RWPE2 (cell line): ENCODE measurements at places on chromosomes 3 and 15.

DNA sequence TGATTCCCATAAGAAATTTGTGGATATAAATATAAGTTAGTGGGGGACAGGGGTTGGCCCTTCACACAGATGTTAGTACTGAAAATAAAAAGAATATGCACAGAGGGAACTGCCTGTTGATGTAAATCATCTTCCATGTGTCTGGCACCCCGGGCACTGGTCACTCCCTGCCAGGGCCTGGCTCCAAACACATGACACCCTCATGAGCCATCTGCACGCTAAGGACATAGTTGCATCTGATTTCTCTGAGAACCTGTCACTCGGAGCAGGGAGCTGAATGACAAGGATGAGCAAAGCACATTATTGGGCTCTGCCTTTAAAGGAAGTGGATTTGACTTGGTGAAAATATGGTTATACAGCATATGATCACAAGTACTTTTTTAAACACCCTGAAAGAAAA lies 66.2 kb upstream of the TSC22D2 start:
- no peak for DNase-seq

DNA sequence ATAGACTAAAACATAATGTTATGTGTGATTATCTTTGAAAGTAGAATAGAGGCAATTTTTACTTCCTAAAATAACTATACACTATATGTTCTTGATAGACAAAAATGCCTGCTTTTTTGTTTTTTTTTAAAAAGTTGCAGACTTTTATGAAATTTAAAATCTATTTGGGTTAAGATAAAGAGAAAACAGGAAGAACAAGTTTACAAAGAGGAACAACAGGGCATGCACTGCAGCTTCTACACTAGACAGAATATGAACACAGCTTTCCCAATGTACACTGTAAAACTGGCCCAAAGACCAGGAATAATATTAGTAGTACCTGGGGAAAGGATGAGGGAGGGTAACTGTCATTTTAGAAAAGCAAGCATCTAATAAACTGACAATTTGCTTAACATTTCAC lies 53.7 kb downstream of the NR1I2 start:
- DNase-seq, result no peak

DNA sequence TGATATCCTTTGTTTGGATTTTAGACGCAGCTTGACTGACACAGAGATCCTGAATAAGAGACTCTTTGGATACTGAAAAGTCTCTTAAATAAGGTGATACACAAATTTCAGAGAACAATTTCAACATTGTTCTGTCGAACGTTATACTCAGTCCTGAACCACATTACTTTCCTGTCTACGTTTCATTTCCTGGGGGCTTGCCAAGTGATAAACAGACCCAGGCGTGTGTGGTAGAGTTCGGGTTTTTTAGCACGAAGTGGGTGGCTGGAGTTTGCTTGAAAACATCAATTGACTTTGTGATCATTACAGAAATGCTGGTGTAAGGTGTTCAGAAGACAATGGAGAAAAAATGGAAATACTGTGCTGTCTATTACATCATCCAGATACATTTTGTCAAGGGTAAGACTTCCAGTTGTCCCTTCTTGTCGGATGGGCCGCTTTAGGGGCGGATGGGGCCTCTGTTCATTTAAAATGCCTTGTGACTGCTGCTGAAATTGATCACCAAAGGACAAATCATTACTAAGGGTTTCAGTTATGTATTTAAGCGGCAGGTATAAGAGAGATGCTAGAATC lies at the start of gene CD96:
Gene CD96 (plus strand): TSS at position 287 of the 573 bp plus-strand sequence. CDS start 52 bp downstream, at position 339.
- DNase-seq, result no peak

- no peak for DNase-seq
Measured at GRCh38 chr3:169390271-169390670, 273.2 kb downstream of the MECOM start.

GRCh38 chr3:15982667-15983196 lies 185.0 kb upstream of the ANKRD28 start:
- peak; percentile 90 for DNase-seq

DNA sequence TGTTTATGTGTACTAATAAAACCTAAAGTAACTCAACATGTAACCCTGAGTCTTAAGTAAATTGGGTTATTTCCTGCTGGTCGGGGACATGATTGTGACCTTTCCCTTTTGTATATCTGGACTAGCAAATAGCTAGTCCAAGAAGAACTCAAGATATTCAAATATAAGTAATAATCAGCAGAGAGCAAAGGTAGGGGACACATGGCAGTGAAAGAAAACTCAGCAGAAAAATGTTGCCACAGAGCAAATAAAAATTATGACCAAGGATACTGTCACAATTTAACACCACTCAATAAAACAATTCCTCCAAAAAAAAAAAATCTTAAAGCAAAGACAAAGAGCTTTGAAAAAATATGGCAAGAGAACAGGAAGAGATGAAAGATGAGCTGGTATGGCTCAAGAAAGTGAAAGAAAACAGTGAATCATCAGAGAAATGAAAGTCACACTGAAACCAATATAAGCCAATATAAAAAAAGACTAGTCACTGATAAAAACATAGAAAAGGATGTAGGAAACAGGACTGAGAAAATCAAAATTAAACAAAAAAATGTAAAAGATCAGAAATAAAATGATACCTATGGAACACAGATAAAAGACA lies 43.4 kb downstream of the HLTF start:
- no peak for DNase-seq

GRCh38 chr3:18747383-18747782 lies 322.2 kb upstream of the SATB1 start:
- DNase-seq, result no peak

GRCh38 chr3:112982710-112983109 lies 7.8 kb upstream of the CD200R1 start:
- DNase-seq, result no peak

GRCh38 chr3:188559072-188559429 lies 405.1 kb downstream of the LPP start:
- no peak for DNase-seq

GRCh38 chr3:36444909-36445308 lies 64.6 kb downstream of the STAC start:
- DNase-seq, result no peak

DNA sequence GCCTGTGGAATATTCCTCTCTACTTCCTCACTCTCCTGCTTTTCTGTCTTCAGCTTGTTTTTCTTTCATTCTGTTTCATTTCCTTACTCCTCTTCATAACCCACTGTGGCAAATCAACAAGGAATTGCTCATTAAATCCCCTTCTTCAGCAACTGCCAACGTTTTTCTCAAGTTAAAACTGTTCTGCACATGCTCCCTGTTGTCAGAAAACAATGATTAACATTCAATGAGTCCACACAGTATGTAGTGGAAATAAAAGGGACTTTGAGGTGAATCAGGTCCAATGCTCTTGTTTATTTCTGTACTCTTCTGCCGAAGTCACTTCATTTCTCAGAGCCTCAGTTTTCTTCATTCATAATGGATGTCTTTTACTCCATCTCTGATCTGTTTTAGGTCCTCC lies 11.9 kb upstream of the ROBO2 start:
- no peak for DNase-seq

- no peak for DNase-seq
Measured at GRCh38 chr3:114714957-114715460, 421.2 kb downstream of the TIGIT start.

DNA sequence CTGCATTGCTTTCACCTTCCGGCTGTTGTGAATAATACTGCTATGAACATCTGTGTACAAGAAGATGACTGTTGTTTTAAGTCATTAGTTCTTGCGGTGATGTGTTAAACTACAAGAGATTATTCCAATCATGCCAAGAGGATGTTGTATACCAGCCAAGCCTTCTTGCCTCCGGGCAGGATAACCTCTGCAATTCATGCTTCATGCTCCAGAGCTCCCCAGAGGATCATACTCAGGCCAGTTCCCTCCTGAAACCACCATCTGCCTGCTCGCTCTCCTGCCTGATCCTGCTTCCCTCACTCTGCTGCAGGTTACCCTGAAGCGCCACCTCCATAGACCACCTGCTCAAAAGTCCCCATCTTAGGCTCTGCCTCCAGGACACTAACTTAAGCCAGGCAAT lies 187.1 kb upstream of the PROK2 start:
- no peak for DNase-seq

- DNase-seq, result peak; percentile 70
Measured at GRCh38 chr15:68642491-68642845, 63.7 kb downstream of the CORO2B start.

DNA sequence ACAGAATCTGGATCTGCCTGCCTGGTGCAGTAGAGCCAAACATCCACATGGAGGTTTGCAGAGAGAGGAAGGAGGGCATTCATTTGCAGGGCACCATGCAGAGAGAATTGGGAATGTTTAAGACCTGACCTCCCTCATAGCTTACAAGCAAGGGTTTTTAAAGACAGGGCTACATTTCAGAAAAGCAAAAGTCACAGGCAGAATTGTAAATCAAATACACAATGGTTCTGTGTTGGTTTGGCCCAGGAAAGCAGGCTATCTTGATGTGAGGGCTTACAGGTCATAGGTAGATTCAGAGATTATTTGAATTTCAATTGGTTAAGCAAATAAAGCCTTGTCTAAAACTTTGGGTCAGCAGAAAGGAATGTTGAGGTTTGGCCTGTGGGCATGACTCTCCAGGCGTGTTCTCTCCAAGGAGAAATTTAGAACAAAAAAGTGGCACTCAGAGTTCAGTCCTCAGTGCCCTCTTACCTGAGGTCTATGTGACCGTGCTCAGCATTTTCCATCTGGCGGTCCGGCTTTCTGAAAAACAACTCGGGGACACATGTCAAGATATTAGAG lies 91.5 kb downstream of the CD47 start:
- no peak for DNase-seq

- DNase-seq, result no peak
Measured at GRCh38 chr3:183350164-183350563, 78.3 kb downstream of the MCF2L2 start.

- no peak for DNase-seq
Measured at GRCh38 chr3:85533586-85533985, 574.8 kb downstream of the CADM2 start.

- DNase-seq, result no peak
Measured at GRCh38 chr15:59399465-59400102, 26.9 kb upstream of the MYO1E start.

DNA sequence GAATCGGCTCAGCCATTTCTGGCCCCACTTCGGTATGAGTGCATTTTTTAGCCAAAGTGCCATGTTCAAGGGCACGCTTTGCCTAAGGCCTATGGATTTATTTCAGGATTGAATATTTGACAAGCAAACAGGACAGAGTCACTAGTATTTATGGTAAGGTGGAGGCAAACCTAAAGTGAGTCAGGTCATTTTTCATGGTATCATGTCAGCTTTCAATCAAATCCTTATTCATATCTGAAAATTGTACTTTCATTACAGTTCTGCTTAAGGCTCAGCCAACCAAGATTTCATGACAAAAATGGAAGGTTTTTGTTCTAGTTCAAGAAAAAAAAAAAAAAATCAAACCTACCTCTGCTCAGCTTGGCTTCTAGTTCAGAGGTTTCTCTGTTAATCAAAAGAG lies 30.5 kb upstream of the ICE2 start:
- DNase-seq, result no peak

- DNase-seq, result no peak
Measured at GRCh38 chr15:45521596-45522327, 793 bp downstream of the SLC30A4 start.

DNA sequence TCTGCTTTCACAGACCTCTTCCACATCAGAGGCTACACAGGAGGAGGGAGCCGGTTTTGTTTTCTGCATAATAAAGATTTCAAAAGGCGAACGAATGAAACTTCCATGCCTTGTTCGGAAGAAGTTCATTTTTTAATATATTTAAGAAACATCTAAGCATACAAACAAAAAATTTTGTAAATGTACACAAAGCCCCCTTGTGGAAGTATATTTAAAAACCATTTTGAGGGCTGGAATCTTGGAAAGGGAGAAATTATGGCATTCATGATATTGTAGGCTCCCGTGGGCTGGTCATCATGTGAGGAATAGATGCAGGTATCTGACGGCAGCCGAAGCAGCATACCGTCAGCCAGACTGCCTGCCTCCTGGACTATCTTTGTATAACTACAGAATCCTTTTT lies 90.4 kb downstream of the MECOM start:
- no peak for DNase-seq

GRCh38 chr3:127525373-127525772 lies 65.2 kb downstream of the TPRA1 start:
- DNase-seq, result peak; percentile 87

GRCh38 chr3:86990012-86990733 lies 776 bp downstream of the VGLL3 start:
- DNase-seq, result peak; percentile 70

GRCh38 chr3:34008191-34008590 lies 209.8 kb downstream of the PDCD6IP start:
- DNase-seq, result no peak

DNA sequence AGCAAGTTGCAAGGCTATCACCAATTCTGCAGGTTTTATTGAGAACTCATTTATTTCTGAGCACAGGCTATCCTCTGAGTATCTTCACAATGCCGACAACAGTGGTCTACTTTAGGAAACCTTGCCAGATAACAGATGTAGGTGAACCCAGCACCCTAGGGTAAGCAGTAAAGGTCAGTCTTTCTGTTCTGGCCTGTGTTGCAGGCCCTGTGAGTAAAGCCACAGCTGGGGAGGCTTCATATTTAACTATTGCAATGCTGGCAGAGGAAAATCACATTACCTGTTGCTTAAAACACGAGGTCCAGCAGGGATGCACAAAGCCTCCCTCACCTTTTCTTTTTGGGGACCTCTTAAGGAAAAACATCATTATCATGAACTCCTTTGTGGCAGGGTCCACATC lies 55.5 kb downstream of the WHAMM start:
- DNase-seq, result no peak

- DNase-seq, result no peak
Measured at GRCh38 chr3:38722781-38723568, 73.5 kb upstream of the SCN5A start.

DNA sequence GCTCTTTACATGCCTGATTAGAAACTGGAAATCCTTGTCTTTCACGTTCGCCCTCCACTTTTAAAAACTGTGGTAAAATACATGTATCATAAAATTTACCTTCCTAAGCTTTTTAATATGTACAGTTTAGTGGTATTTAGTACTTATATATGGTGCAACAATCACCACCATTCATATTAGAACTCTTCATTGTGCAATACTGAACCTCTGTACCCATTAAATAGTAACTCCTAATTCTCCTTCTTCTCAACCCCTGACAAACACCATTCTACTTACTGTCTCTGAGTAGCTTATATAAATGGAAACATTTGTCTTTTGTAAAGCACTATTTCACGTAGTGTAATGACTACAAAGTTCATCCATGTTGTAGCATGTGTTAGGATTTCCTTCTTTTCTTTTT lies 28.2 kb downstream of the GRM2 start:
- DNase-seq, result no peak

GRCh38 chr3:122612696-122613095 lies 35.2 kb downstream of the PARP15 start:
- DNase-seq, result no peak

DNA sequence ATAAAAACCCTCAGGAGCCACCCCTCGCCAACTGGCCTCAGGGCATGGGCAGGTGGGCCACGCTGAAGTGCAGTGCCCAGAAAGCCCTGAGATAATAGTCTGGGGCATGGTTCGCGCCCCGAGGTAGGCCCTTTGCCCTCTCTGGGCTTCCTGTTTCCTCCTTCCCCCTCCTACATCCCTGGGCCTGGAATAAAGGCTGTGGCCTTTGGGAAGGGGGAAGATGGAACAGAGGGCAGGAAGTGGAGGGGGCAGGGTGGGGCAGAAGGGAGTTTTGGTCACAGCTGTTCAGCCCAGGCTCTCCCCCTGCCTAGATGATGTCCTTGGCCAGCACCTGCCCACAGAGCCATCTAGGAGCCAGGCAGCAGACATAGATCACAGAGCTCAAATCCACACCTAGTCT lies 11.3 kb downstream of the CSRNP1 start:
- DNase-seq, result no peak
